ENCODE measurements at places on chromosomes 3 and 15.

DNA sequence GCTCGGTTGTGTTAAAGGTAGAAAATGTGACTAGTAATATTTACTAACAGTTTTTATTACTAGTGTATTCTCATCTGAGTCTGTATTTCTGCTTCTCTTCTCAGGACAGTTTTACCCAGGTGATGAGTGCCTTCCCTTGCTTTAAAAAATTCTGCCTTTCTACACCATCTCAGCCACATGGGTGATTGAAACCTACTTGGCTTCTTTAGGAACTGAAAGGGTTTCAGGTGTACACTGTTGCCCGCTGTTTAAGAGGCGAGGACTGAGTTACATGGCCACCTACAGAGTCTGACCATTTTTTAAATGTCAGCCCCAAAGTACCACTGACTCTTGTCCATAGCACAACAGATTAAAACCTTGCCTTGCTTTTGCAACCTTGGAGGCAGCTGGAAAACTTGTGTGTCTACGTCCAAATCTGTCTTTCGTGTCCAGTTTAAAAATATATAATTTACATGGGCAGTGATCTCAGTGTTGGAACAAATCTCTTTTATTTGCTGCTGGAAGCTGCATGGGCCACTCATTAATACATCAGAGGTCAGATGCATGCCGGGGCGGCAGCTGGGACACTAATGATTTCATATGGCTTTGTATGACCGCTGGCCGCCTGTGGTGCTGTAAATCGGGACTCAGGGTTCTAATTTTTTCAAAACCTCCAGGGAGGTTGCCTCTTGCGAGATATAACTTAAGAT, 44.6 kb downstream of the TRIM71 start:
- DNase-seq, result no peak

- no peak for DNase-seq
These were observed 26.0 kb downstream of the TARS3 start for GRCh38 chr15:101698314-101698713.

DNA sequence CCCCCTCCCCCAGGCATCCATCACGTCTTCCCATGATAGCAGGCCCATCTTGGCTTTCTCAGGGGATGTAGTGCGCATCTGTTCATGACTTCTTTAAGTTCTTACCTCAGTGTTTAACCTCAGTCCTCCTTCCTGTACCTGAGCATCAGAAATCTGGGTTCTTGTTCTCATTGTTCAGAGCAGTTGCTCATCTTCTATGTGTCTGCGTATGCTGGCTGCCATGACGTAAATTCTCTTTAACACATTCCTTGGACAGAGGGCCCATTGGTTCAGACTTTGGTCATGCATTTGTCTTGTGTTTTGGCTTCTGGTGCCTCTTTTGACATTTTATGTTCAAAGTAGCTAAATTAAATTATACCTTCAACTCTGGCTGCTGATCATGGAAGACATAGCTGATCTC, 227.3 kb downstream of the CACNA2D3 start:
- no peak for DNase-seq

- no peak for DNase-seq
These were observed 211.6 kb downstream of the TNIK start for GRCh38 chr3:171248426-171249111.

DNA sequence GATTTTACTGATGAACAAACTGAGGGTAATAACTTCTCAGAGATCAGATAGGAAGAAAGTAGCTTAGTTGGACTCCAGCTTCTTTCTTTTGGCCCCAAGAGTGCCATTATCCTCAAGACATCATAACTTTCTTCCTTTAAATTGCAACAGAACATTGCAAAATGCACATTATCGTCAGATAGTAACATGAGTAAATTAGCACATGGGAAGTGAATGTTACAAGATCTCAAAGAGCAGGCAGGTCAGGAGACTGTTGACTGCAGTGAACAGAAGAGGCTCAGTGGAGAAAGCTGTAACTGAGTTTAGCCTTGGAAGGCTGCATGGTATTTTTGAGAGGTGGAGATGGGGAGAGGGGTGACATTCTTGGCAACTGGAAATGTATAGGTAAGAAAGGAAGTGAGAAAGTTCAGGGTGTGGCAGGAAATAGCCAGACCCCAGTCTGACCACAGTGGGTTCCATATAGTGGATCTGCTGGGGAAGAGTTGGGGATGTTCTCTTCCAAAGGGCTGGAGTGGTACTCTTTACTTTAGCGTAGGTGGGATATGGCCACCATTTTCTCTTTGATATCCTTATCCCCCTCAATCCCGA, 307.7 kb downstream of the RPLP1 start:
- DNase-seq, result no peak

DNA sequence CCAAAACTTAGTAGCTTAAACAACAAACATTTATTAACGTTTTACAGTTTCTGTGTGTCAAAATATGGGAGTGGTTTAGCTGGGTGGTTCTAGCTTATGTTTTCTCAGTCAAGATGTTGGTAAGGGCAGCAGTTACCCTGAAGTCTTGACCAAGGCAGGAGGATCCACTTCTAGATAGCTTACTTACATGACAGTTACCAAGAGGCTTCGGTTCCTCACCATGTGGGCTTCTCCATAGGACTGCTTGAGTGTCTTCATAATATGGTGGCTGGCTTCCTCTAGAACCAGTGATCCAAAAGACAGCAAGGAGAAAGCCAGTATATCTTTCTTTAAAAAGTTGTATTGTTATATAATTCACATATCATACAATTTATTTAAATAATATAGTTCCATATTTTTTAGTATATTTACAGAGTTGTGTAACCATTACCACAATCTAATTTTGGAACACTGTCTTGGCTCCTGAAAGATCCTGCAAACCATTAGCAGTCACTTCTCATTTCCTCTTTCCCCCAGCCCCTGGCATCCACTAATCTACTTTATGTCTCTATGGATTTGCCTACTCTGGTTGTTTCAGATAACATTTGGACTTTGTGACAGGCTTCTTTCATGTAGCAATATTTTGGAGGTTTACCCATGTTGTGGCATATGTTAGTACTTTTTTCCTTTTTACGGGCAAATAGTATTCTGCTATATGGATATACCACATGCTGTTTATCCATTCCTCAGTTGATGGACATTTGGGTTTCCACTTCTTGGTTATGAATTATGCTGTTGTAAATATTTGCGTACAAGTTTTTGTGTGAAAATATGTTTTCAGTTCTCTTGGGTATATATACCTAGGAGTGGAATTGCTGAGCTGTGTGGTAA, 33.3 kb downstream of the MAPK6 start:
- DNase-seq, result no peak

GRCh38 chr3:81764665-81765064, 3.2 kb upstream of the GBE1 start:
- no peak for DNase-seq

- DNase-seq, result no peak
These were observed 3.9 kb downstream of the HYAL2 start for GRCh38 chr3:50318615-50319014.

DNA sequence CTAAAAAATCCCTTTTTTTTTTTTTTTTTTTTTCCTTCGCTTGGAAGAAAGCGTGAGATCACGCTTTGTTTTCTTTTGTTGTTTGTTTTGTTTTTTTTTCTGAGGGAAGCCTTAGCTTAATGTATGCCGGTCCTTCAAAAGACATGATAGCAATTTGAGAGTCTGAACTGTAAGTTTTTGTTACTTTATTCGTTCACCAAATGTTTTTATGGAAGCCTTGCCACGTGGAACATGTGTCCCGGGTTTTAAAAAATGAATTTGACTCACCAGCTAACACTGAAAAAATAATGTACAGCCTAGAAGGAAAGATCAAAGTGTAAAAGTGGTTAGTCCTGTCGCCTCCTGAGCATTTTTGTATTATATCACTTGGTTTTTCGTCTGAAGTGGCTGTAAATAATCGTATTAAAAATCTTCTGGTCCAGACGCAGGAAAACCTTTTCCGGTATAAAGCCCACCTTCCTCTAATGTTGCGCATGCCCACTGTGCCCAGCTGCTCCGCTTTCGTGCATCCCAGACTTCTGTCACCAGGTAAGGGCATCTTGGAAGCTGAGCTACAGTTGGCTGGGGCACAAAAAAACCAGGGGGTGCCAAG, 795 bp upstream of the MYNN start:
- no peak for DNase-seq

- no peak for DNase-seq
These were observed 48.8 kb downstream of the ADAMTS9 start for GRCh38 chr3:64638981-64639481.

DNA sequence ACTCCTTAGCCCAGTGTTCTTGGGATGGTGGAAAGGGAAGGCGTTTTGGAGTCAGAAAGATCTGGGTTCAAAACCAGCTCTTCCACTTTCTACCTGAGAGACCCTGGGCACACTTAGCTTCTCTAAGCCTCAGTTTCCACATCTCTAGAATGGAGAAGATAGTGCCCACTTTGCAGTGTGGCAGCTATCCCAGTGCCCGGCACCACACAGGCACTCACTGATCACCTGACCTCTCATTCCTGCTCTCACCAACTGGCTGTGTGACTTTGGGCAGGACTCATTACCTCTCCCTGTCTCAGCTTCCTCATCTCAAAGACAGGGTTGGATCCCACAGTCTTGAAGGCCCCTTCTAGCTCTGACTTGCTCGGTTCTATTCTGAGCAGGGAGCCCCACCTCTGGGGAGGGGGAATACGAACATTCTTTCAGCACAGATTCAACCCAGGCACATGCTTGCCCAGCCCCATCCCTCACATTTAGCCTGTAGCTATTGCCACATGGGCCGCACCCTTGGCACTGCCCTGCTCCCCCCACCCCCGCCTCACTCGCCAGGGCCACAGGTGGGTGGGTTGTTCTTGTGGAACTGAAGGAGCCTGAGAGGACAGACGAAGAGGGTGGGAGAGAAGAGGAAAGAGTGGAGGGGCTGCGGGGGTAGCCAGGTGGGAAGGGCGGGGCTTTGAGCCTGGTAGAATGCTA, 39.2 kb downstream of the EPHB3 start:
- DNase-seq, result no peak

- no peak for DNase-seq
These were observed 938.4 kb downstream of the MCTP2 start for GRCh38 chr15:95169541-95170459.

- DNase-seq, result no peak
These were observed 482 bp upstream of the OGG1 start for GRCh38 chr3:9749296-9749644.

DNA sequence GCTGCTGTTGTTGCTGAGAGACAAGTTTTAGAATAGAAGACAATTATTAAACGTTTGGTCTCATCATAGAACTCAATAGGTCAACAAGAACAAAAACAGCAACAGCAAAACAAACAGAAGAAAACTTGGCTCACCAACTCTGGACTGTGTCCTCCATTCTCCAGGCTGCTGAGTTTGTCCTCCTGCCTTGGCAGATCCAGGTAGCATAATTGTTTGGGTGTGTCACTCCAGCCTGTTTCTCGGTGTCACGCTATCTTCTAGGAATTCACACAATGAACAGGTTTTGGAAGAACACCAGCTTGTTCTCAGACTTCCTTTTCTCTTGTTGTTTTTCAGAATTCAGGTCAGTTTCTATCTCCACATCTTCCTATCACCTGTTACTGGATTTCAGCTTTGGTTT, 34.7 kb downstream of the ARRDC4 start:
- DNase-seq, result no peak

DNA sequence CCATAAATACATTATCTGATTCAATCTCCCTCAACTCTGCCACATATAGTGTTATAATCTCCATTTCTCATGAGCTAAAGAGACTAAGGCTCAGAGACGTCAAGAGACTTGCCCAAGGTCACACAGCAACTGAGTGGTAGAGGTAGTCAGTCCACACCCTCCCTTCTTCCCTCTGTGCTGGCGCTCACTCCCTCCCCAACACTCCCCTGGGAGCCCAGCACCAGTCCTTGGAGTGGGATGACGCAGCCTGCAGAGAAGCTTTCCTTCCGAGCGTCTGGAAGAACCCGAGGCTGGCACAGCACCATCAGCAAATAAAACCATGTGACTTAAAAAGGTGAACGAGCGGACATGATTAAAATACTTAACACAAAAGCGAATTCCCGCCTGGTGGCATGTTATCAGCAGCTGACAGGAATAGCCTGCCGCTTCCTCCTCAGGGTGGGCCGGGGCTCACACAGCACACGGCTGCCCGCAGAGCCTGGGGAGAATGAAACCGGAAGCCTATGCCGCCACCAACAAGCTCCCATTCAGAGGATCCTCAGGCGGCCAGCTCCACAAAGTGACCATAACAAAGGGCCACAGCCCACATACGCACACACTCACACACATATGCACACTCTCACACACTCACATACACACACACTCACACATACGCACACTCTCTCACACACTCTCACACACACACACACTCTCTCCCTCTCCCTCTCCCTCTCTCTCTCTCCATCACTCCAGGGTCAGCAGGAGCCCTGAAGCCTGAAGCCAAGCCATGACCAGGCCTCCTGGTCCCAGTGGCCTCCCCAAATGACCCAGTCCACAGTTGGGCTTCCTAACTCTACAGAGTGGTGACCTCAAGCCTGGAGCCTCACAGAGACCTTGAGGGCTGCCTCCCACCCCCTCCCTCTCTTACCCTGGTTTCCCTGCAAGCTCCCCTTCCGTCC, 120.5 kb downstream of the XXYLT1 start:
- no peak for DNase-seq

DNA sequence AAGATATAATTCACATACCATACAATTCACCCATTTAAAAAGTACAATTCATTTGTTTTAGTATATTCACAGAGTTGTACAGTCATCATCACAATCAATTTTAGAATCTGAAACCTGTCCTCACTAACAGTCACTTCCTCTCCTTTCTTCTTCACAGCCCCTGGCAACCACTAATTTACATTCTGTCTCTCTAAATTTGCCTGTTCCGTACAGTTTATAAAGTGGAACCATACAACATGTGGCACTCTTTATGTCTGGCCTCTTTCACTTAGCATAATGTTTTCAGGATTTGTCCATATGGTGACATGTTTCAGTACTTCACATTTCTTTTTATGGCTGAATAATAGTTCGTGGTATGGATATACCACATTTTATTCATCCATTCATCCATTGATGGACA, 22.7 kb downstream of the ERICH6 start:
- no peak for DNase-seq

GRCh38 chr15:55658886-55659285, 70.7 kb upstream of the PYGO1 start:
- no peak for DNase-seq

DNA sequence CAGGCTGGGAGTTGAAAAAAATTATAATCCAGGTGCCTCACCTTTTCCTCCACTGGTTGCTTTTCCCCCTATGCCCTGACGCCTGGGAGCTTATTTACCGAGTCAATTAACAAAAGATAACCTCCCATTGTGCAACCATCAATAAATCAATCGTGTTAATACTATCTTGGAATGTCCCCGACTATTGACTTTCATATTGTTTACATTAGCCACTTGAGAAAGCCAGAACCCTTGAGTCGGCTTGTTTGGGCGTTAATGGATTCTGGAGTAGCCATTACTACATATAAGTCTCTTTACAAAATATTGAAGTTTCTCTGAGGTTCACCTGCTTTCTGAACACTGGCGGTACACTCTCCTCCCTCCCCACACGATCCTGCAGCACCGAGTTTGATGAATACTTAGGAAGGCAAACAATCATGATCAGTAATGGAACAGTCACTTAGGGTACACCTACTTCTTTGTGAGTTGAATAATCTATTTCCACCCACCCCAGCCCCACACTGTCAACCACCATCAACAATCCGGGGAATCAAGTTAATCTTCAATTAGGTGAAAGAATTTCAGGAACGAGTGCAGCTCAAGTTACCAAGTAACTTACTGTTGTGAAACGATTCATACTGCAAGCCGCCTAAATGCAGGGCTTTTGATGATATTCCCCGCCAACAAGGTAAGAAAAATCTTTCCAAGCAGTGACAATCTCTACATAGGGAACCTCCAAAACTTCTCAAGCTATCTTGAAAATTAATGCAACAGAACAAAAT, 159.3 kb upstream of the NR2F2 start:
- peak; percentile 82 for DNase-seq

GRCh38 chr3:124089214-124089613, 97.3 kb upstream of the ROPN1 start:
- DNase-seq, result no peak

- no peak for DNase-seq
These were observed 88.1 kb downstream of the CORO2B start for GRCh38 chr15:68666812-68667450.
